ENCODE measurements at places on chromosomes 1 and 21.

DNA sequence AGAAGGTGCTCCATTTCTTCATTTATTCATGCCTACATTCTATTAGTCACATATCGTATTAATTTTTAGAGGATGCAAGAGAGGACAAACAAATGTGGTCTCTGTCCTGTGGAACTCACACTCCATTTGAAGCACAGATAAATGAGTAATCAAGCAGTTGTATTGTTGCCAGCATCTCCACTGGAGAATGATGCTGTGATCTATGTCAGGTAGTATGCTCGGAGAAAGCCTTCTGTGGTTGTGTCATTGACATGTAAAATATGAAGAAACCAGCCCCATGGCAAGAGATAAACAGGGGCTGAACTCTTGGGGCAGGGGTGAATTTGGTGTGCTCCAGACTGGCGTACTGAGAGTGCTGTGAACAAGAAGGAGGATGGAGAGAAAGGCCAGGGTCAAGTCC lies 101.2 kb downstream of the FASLG start:
- no peak for DNase-seq

DNA sequence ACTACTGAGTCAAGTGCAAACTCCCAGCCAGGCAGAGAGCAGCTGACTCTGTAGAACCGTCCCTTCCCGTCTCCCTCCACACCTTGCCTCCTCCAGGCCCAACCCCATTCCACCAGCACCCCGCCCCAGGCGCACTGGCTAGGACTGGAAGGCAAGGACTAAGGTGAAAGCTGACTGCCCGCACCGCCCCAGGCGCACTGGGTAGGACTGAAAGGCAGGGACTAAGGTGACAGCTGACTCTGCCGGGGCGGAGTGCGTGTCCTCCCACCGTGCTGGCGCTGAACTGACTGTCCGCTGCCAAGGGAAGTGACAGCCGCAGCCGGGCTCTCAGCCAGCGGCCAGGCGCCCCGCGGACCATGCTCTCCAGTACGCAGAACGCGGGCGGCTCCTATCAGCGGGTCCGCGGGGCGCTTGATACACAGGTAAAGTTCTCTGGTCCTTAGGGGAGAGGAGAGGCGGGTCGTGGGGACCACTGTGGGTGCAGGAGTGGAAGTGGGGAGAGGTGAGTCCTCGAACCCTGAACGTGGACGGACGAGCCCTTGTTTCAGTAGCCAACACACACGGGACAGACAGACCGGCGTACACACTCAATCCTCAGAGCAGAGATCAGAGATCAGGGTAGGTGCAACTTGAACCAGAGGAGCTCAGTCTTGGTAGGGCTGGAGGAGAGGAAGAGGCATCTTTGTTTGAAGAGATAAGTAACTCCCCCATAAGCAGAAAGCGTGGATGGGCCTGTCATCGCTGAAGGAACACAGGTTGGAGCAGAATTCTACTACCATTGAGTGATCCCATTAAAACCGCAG lies 58.0 kb downstream of the RBM11 start:
- DNase-seq, result peak; percentile 99

DNA sequence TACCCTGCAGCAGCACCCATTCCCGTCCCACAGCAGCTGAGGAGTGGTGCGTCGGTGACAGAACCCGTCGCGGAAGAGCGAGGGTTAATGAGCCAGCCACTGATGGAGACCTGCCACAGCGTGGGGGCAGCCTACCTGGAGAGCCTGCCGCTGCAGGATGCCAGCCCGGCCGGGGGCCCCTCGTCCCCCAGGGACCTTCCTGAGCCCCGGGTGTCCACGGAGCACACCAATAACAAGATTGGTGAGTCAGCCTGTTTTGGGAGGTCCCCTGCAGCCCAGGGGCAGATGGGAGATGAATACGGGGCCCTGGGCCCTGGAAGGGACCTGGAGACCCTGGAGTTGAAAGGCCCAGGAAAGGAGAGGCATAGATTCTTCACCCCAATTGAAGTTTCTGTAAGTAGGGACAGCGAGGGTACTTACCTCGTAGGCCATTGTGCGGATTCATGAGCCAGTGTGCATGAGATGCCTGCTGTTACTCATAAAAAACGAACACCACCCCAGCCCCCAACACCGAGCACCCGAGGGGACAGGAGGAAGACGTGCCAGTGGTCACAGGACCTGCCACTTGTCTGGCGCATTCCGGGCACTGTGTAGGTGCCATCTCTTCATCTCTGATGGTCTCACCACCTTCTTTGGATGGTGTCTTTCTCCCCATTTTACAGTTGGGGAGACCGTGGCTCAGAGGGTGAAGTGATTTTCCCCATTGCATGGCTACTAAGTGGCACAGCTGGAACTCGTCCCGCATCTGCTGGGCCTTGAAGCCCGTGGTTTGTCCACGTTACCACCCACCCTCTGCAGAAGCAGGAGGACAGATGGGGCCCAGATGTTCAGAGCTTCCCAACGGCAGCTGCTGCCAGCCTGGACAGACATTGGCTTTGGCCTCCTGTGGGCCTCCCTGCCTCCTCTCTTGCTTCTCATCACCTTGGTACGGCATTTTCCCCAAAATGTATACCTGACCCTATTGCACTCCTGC lies 28.3 kb upstream of the TNFRSF1B start:
- DNase-seq, result no peak

DNA sequence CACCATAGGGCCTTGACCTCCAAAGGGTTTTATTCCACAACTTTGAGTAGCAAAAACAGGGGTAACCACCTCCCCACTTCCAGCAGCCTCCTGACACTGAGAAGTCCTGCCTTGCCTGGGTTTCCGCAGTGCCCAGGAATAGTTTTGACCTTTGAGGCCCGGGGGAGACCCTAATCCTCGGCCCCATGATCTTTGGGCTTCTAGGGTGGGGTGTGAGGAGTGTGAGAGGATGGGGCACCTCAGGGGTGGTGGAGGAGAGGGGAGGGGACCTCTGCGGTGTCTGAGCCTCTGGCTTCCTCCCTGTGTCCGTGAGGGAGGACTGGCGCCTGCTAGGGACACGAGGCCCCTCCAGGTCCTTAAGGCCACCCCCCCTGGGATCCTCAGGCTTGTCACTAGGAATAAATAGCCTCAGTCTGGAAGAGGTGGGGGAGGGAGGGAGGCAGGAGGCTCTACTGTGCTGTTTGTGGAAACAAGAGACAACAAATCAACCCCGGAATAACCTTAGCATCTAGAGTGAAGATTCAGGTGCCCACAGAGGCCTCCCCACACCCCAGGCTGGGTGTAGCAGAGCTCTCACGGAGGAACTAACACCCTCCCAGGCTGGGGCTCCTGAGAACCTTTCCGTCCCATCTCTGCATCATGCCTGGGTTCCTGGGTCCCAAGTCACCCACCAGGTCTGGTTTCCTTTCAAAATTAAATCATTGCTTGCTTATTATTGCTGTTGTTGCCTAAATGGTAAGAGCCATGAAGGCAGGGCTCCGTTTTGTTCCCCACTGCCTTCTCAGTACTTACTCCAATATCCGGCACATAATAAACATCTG lies 904 bp upstream of the FHL3 start:
- DNase-seq, result no peak

- no peak for DNase-seq
Observed at GRCh38 chr1:235951661-235952060, 85.0 kb upstream of the LYST start.

GRCh38 chr1:210400043-210400840 lies 71.5 kb downstream of the HHAT start:
- peak; percentile 52 for DNase-seq

DNA sequence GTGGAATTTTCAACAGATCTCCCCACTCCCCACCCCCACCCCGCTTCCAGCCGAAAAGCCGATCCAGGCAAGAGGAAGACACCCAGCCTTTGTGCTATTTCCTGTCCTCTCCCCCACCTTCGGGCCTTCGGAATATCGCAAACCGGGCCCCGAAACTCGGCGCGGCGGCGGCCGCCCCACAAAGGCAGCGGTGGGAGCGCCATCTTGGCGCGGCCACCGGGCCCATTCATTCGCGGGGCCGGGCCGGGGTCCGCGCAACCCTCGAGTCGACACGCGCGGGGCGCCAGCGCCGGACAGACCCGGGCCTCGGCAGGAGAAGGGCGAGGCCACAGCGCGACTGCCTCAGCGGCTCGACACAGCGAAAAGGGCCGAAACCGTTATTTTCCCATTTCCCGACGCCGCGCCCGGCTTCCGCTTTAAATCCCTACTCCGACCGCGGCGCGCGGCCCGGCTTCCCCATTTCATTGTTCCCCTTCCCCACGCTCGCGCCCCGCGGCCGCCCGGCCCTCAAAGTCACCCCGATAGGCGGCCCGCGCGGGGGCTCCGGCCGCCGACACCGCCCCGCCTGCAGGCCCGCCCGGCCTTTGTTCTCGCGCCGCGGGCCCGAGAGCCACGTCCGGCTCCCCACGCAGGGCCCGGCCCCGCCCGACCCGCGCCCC lies 911 bp downstream of the GNB1 start:
- DNase-seq, result no peak

DNA sequence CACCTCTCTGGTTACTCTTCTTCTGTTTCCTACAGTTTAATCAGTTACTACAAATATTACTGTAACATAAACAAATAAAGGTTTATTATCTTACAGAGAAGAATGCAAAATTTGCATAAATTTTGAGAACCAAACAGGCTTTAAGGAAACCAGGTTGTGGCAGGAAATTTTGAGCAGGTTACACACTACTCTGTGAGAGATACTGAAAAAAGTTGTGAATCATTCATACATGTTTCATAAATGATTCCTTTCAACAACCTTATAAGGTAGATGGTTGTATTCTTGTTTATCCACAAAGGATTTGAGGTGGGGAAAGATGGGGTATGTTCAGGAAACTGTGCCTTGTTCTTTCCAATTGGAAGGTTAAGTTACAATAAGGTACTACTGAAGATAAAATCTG lies 58.6 kb downstream of the MAST2 start:
- DNase-seq, result no peak

DNA sequence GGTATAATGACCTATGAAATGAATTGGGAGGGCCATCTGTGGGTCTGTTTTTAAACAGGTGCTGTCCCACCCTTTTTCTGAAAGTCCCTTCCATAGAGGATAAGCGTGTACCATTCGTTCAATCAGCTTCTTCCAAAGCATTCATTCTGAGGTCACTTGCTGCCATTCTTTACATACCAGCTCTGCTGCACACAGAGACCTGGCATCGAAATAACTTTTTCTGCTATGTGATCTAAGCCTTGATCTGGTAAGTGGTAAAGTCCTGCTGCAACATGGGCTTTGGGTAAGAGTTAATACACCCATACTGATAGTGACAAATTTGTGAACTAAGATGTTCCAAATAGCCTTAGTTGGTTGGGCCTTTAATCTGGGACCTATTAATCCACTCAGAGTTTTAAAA lies 38.9 kb downstream of the DR1 start:
- DNase-seq, result no peak

GRCh38 chr1:199362996-199363395 lies 664.5 kb upstream of the NR5A2 start:
- DNase-seq, result no peak

GRCh38 chr1:168190403-168190802 lies 11.6 kb downstream of the TIPRL start:
- DNase-seq, result no peak

- DNase-seq, result peak; percentile 42
Observed at GRCh38 chr1:110508028-110508940, 10.7 kb downstream of the KCNA10 start.

DNA sequence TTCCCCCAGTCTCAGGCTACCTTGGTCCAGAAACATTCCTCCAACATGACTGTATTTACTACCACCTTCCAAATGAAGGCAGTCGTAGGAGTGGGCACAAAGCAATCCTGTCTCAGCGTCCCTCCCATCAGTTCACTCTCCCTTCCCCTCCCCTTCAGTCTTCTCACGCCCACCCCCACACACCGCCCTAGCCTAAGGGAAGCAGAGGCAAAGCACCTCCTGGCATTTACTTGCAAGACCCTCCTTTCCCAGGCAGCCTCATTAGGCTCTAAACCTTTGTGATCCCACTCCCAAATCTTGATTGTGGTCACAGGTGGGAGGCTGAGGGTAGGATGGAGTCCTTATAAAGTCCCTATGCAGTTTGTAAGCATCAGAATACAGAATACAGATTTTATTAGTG lies 23.9 kb upstream of the LPAR3 start:
- DNase-seq, result no peak

- no peak for DNase-seq
Observed at GRCh38 chr1:167879508-167879907, 34.4 kb downstream of the ADCY10 start.

- DNase-seq, result no peak
Observed at GRCh38 chr1:94079080-94079940, 41.6 kb downstream of the ABCA4 start.

GRCh38 chr1:88311265-88311664 lies 372.8 kb upstream of the PKN2 start:
- DNase-seq, result peak; percentile 13

DNA sequence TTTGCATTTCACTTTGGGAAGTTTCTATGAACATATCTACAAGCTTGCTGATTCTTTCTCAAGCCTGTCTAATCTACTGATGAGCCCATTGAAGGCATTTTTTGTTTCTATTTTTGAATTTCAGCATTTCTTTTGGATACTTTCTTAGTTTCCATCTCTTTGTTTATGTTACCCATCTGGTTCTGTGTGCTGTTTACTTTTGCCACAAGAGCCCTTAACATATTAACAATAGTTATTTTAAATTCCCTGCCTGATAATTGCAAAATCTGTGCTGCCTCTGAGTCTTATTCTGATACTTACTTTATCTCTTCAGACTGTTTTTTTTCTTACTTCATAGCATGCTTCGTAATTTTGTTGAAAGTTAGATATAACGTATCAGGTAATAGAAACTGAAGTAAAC lies 75.8 kb upstream of the ZRANB2 start:
- no peak for DNase-seq

DNA sequence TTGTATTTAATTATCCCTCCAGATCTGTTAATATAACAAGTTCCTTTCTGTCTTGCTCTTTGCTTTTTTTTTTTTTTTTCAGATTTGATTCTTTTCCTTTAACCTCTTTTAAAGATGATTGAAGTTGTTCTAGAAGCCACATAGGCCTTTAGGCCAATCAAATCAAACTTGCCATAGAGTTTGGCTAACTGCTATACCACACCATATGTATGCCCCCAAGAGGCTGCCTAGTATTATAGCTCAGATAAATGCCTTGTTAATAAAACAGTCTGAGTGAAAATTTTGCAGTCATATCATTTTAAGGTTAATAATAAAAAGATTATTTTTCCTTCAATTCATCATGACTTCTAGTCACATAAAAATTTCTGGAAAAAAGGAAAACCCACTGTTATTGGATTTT lies 696.0 kb upstream of the CHRM3 start:
- no peak for DNase-seq

Data from small intestine (tissue), 16 donors.